ENCODE measurements at places on chromosomes 7 and 10.

GRCh38 chr7:40194745-40195144 lies 59.9 kb downstream of the SUGCT start:
- no peak for DNase-seq

DNA sequence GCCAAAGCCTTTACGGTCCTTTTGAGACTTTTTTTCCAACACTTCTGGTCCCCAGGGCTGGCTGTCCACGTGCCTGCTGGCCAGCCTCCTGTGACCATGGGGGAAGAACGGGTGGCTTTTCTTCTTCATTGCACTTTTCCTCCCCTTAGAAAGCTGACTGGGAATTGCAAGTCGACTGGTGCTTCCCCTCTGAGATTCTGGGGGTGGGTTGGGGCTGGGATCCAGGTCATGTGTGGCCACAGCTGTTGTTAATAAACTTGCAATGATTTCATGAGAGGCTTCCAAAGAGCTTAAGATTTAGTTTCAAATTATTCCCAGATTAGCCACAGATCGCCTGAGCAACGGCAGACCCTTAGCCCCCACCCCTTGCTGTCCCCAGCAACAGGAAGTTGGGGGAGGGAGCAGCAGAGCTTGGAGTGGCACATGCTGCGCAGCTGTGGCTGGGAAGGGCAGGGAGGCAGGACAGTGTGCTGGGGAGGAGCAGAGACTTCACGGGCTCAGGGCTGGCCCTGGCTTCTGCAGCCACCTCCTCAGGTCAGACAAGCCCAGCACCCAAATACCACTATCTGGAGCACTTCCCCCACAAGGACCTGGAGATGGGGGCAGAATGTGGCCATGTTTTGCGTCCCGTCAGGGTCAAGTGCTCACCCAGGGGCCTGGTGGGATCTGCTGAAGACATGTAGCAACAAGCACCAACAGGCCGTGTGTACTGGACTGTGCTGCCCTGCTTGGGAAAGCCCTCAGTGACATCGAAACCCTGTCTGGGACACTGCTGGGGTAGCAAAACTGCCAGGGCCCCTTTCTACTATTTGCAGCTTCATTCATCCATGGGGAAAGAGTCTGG lies 147.1 kb downstream of the RNF216 start:
- no peak for DNase-seq

DNA sequence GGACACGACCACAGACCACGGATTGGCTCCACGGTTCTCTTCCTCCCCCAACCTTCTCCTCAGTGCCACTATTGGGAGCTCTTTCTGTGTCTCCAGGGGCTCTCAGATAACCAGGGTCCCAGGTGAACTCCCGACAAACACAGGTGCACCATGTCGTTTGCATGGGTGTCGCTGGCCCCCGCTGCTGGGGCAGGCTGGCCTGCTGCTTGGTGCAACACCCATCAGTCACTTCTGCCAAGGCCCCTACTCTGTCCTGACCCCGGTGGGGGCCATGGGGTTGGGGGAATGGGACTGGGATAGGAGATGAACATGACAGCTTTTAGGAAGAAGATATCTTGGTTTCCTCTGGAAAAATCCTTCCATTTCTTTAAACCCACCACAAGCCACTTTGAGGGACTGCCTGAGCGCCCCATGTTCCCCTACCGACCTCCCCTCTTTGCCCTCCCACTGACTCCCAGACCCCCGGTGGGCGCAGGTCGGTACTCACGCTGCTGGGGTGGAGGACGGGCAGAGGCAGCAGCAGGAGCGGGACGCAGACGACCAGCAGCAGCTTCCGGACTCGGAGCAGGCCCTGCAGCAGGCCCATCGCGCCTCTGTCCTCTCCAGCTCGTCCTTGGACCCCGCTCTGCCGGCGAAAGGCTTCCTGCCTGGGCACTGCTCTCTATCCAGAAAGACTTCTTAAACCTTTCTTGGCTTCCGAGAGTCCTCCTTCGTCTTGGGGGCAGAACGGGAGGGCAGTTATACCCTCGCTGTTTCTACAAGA lies 894 bp downstream of the SLC13A4 start:
- no peak for DNase-seq

DNA sequence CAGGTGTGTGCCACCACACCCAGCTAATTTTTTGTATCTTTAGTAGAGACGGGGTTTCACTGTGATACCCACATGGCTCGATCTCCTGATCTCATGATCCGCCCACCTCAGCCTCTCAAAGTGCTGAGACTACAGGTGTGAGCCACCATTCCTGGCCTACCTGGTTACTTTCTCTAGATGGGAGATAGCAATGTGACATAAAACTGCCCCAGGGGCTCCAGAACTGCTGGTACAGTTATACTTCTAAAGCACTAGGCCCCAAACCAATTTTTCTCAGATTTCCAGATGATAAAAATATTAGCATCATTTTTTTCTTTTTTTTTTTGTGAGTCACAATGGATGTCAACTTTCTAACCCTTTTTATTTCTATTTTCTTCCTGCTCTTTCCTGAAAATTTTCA lies 27.4 kb downstream of the ITGB8 start:
- DNase-seq, result no peak

GRCh38 chr7:56063882-56064625 lies at the start of gene SUMF2:
TSS of gene SUMF2 (plus strand) at chr7:56064286. CDS start at chr7:56064312, 26 bp downstream.
- DNase-seq, result peak; percentile 95
